ENCODE measurements at places on chromosomes 16 and 17.

GRCh38 chr16:57481421-57481820 is 4.9 kb downstream of the DOK4 start:
- DNase-seq, result no peak

DNA sequence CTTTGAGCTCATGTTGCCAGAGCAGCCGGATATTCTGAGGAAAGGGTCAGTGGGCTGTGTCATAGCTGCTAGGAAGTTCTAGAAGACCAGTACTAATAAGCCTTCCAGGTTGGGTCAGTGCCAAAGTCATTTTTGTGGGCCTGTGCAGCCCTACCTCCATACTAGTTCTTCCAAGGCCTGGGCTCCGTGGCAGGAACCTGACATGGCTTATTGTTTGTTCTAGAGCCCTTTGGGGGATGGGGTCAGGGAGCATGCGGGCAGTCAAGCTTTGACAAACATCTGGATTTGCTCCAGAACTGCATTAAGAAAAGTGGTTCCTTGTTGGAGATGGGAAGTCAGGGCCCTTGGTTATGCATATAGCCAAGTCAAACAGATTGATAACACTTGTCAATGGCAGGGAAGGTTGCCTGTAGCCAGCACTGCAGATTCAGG is 7.6 kb downstream of the ALKBH5 start:
- DNase-seq, result no peak

- DNase-seq, result peak; percentile 19
These were observed 64.9 kb downstream of the ARHGAP17 start for GRCh38 chr16:24950275-24950674.

GRCh38 chr16:27377666-27378485 is 24.1 kb upstream of the IL21R start:
- DNase-seq, result no peak

GRCh38 chr17:27519550-27519949 is 63.3 kb downstream of the KSR1 start:
- DNase-seq, result no peak

DNA sequence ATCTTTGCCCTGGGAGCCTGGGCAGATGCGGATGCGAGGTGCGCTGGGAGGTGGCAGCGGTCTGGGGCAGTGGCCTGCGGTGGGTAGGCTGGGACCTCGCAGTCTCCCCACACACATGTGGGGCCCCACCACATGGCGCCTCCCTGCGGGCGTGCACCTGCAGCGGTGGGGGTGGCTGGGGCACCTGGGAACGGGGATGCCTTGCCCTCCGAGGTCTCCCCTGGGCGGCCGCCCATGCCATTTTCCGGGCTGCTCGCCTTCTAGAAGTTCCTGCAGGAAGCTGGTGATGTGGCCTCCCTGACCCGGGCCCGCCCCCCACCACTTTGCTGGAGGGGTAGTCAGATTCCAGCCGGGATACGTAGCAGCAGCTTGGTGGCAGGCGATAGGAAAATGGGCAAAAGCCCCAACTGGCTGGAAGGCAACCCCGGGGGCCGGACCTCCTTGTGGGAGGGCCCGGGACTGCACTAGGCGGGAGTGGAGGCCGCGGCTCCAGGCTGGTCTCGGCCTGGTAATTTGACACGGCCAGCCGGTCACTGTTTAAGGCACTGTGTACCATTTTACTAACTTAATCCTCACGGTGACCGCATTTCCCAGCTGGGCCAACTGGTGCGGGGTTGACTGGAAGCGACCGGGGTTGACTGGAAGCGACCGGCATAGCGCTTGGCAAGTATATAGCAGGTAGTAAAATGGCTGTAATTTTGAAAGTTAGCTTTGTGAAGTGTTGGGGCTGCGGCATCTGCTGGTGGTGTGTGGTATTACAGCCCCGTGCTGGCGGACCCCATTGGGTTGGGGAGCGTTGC is 38.5 kb downstream of the IGF2BP1 start:
- DNase-seq, result no peak
